ENCODE measurements at places on chromosomes 11 and 22. TPM values are rescaled to one million over a fixed set of nuclear protein-coding genes. Genes with fewer than 3 reads are reported as not detected.

DNA sequence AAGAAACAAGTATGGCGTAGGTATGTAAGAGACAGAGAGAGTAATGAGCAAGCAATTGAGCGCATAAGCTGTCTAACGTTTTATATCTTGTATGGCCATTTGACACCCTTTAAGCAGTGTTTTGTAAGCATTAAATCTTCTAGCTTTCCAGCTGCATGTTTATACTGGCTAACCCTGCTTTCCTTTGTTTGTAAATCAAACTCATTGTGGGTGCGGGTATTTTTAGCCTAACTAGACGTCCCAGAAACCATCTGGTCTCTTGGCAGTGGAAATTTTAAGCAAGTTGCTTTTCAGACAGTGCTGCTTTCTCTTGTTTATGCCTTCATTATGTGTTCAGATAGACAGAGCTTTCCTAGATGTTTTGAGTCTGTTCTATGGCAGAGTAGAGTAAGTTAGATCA lies 73.5 kb downstream of the RNF169 start:
- peak; percentile 88 for DNase-seq

GRCh38 chr22:28332410-28332809 lies 347.2 kb downstream of the TTC28 start:
- no peak for DNase-seq

DNA sequence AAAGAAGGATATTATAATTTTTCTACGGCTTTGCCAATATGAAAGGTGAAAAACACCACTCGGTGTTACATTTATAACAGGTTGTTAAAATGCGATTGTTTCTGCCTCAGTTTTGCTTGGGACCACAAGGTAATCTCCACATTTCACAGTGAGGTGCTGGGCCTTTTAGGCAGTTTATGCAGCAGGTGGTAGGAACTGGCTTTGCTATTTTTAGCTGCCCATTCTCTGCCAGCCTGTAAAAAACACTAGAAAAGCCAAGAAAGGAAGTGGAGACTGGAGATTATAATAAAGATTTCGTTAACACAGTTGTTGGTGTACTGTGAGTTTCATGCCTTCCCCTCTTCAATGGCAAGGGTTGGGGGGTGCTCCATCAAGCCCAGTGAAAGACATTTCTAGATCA lies 8.0 kb upstream of the MRPL16 start:
- DNase-seq, result no peak

GRCh38 chr11:104524254-104524653 lies 360.3 kb upstream of the PDGFD start:
- DNase-seq, result no peak

GRCh38 chr11:95515371-95515770 lies 274.2 kb downstream of the FAM76B start:
- DNase-seq, result no peak

DNA sequence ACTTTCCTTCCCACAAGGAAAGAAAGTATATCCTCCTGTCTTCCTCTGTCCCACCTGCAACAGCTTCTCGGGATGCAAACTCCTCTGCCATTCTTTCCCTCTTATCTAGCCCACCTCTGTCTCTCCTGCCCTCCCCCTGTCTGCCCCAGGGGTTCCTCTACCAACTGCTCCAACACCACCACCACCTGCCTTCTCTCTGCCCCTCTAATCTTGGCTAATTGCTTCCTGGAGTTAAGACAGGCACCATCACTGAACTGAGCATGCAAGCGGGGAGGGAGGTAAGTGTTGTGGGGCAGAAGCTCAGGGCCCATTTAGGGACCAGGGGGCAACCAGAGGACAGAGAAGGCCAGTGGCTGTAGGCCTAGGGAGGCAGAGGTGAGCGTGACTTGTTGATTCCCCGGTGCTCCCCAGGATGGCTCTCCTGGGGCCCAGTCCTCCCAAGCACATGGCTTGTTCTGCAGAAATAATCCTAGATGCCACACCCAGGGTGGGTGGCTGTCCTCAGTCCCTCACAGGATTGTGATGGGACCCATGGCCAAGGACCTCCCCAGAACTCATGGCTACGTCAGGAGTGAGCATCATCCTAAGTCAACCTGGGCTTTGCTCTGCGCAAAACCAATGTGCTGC lies 111.1 kb downstream of the TP53I11 start:
- DNase-seq, result no peak

DNA sequence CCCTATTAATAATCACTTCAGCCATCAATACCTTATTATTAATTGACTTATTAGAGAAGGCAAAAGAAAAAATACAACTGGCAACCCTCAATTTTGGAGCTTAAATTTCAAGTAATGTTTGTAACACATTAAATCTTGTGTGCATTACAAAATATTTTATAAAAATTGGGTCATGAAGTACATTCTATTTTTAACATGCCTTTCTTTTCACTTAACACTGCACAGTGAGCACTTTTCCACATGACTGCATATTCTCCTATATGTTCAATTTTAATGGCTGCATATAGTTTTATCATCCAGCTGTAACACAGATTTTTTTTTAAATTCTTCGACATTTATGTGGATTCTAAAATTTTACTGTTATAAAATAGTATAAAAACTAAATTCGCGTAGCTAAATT lies 92.5 kb downstream of the SLC17A6 start:
- no peak for DNase-seq

- no peak for DNase-seq
These were observed 131.8 kb downstream of the APIP start for GRCh38 chr11:34784318-34784841.

GRCh38 chr22:40289991-40290459 lies 56.3 kb upstream of the ADSL start:
- no peak for DNase-seq

GRCh38 chr22:39814899-39815298 lies 78.7 kb downstream of the ENTHD1 start:
- peak; percentile 9 for DNase-seq

Gene OLFML1
- total RNA-seq, result 19.0 TPM

Data from spinal cord (tissue), 10 donors.